ENCODE measurements at places on chromosomes 2 and 18. TPM values are rescaled to one million over a fixed set of nuclear protein-coding genes. Genes with fewer than 3 reads are reported as not detected.

Gene HOXD8
- total RNA-seq: 12.6 TPM

Gene GRP
- not detected for total RNA-seq

Gene CLEC4F
- 0.13 TPM for total RNA-seq

Gene EGR4
- total RNA-seq: not detected

Gene DSG1
- not detected for total RNA-seq

Gene HNRNPLL
- total RNA-seq: 50.0 TPM

Gene RIT2
- total RNA-seq: not detected

Gene CHRND
- not detected for total RNA-seq

Gene ALPP
- not detected for total RNA-seq

Gene GBX2
- total RNA-seq: 1.6 TPM

Gene KLHL29
- total RNA-seq: 1.3 TPM

Gene NCK2
- total RNA-seq: 93.1 TPM

Gene SOS1
- total RNA-seq: 11.5 TPM

Gene TBR1
- not detected for total RNA-seq

Gene SGPP2
- total RNA-seq: not detected

Gene CPO
- 0.19 TPM for total RNA-seq

Gene CELF4
- total RNA-seq: not detected

Gene CDKL4
- total RNA-seq: 0.19 TPM

Gene POTEJ
- 0.16 TPM for total RNA-seq

Gene PRKCE
- total RNA-seq: 70.9 TPM

Gene TTC39C
- total RNA-seq: 1.1 TPM

Gene NOL4
- not detected for total RNA-seq

Gene UCN
- total RNA-seq: 0.44 TPM

Gene EPG5
- 10.2 TPM for total RNA-seq

Gene MSTN
- total RNA-seq: 0.19 TPM

Gene FER1L5
- not detected for total RNA-seq

Gene CABYR
- 3.7 TPM for total RNA-seq

Gene HOXD12
- total RNA-seq: not detected

Gene TTN
- 0.49 TPM for total RNA-seq

Gene EFR3B
- total RNA-seq: 0.49 TPM

Gene GALR1
- total RNA-seq: not detected

Gene FSHR
- total RNA-seq: not detected

Gene MCM6
- total RNA-seq: 18.8 TPM

Gene HOXD4
- total RNA-seq: 2.1 TPM

Gene LBH
- total RNA-seq: 12.3 TPM

Gene CXXC1
- 33.4 TPM for total RNA-seq

Gene ITGA4
- 1.9 TPM for total RNA-seq

Gene RPRM
- total RNA-seq: not detected

Gene ANKRD30BL
- total RNA-seq: not detected

Gene FBXO41
- 0.19 TPM for total RNA-seq

Gene GKN2
- total RNA-seq: not detected
